ENCODE measurements at places on chromosomes 1 and 21.

- no peak for DNase-seq
Measured at GRCh38 chr1:36803868-36804570, 230.3 kb downstream of the GRIK3 start.

GRCh38 chr21:15063081-15063813 is 1.6 kb downstream of the NRIP1 start:
- DNase-seq: no peak

DNA sequence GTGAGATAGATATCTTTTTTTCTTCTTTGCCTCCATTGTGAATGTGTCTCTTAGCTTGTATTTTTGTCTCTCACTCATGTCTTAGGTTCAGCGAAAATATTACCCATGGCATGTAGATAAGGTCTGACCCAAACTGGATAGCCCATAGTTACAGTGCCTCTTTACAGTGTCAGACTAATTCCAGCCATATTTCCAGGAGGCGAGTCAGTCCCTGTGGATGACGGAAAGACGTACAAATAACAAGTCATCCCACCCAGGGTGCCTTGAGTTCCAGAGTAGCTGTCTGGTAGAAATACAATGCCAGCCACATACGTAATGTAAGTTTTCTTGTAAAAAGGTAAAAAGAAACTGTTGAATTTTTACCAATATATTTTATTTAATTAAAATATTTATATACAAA is 157.3 kb downstream of the ZNF281 start:
- DNase-seq: no peak

GRCh38 chr21:33391656-33392055 is 11.6 kb upstream of the IFNGR2 start:
- DNase-seq: no peak

GRCh38 chr1:93007941-93008577 is 46.8 kb upstream of the DIPK1A start:
- no peak for DNase-seq

GRCh38 chr1:167996266-167996665 is 59.4 kb upstream of the MPC2 start:
- DNase-seq: no peak
